Activated effector memory CD4-positive, alpha-beta T cell treated with anti-CD3 and anti-CD28 coated beads, Interleukin-2, amount 50 U/mL, for 16 hours (primary cell): ENCODE measurements at places on chromosomes 16 and 17.

- DNase-seq, result no peak
These were observed 15.6 kb upstream of the FOXF1 start for GRCh38 chr16:86494565-86495356.

GRCh38 chr17:65953316-65954147 is 238.4 kb downstream of the CEP112 start:
- peak; percentile 36 for DNase-seq

DNA sequence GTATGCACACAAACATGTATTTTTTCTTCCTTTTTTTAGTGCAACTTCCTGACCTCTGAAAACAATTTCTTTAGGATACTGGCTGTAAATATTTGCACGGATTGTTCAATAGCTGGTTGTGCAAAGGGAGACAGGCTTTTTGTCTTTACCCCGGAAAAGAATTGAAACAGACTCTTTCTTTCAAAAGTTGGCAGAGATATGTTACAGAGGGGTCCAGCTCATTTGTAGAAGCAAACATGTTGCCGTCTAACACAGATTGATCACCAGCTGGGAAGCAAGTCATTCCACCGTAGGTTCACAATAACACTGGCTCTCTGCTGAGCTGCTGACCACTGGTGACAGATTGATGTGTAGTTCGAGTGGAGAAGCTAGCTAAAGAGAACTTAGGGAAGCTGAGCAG is 130.9 kb downstream of the STX8 start:
- no peak for DNase-seq

DNA sequence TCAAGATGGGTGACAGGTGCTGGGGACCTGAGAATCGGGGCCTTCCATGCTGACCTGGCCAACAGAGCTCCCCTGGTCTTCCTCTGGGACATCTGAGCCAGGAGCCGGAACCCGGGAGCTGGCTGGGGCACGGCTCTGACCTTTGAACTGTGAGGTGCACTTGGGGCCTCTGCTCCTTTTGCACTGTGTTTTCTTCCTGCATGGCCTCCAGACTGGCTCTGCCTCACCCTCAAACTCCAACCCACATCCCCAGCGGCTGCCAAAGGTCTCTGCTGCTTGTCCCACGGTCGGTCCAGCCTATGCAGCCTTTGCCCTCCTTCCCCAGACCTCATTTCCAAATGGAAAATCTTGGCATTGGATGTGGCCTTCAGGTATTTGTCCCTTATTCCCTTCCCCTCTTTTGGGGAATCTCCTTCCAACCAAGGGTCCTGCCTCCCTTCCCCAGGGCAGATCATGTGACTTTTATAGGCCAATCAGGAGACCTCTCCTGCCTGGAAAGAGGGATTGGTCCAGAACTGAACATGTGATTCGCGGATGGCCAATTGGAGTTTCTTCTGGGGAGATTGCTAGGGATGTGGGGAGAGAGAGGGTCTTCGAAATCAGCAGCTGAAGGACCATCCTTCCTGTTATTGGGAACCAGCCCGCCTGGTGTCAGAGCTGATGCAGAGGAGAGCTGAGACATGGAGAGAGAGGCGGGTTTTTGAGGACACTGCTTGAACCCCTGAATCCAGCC is 117.9 kb downstream of the CYLD start:
- DNase-seq, result no peak

GRCh38 chr16:85519540-85520231 is 93.4 kb upstream of the GSE1 start:
- DNase-seq, result no peak

- no peak for DNase-seq
These were observed 158.6 kb upstream of the CDH5 start for GRCh38 chr16:66207883-66208265.

GRCh38 chr17:27233776-27234175 is 60.1 kb upstream of the WSB1 start:
- DNase-seq, result no peak

GRCh38 chr16:56558024-56558747 is 6.7 kb upstream of the MT4 start:
- no peak for DNase-seq

DNA sequence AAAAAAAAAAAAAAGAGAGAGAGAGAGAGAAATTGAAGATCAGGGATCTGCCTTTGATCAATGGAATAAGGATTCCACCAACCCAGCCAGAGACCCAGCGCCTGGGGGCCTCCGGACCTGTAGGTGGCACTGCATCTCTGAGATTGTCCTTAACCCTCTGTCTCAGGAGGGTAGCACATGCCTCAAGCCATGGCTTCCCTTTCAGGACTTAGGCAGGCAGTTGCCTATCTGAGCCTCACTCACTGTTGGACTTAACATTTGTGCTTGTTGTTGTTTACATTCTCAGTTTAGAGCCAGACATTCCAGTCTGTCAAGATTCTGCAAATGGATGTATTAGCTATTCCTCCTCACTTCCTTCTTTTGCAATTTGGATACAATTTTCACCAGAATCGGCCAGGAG is 5.1 kb upstream of the SCNN1B start:
- DNase-seq, result no peak

DNA sequence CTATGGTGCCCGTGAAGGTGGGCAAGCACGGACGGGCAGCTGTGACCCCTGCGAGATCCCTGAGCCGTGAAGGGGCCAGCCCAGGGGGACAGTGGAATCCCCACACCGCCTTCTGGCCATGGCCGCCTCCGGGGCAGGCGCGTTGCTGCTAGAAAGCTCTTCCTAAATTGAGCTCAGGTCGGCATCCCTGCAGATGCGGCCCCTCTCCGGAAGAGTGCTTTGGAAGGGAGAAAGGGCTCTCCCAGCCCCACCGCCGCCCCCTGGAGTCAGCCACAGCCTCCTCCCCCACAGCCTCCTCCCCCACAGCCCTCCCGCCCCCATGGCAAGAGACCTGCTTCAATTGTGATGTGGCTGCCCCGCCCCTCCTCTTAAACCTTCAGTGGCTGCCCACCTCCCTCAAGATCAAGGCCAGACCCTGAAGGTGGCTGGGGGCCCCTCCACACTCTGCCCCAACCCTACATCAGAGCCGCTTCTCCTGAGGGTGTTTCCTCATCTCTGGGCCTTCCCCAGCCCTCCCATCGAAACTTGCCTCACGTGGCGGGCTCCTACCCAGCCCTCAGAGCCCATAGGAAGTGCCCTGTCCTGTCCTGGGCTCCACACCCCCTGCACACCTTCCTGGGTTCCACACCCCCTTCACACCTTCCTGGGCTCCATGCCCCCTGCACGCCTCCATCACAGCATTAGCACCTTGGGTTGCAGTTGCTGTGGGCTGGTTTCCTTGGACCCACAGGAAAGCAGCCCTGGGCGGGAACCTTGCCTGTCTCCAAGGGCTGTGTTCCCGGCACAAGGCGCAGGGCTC is 5.5 kb upstream of the CBFA2T3 start:
- no peak for DNase-seq

DNA sequence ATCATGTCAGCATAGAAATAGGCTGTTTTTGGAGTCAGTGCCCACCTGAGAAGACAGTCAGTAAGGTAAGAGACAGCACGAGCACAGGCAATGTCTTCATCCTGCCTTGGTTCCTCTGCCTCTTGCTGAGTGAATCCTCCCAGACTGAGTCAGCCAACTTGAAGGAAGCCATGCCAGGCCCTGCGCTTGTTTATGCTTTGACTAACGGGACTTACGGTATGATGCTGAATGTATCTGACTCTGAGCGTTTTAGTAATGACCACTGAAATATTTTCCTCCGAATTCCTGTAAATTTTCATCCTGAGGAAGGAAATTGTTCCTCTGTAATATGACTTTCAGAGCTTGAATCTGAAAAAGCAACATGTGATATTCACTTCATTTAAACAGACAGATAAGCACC is 18.0 kb downstream of the C17orf67 start:
- DNase-seq, result no peak

DNA sequence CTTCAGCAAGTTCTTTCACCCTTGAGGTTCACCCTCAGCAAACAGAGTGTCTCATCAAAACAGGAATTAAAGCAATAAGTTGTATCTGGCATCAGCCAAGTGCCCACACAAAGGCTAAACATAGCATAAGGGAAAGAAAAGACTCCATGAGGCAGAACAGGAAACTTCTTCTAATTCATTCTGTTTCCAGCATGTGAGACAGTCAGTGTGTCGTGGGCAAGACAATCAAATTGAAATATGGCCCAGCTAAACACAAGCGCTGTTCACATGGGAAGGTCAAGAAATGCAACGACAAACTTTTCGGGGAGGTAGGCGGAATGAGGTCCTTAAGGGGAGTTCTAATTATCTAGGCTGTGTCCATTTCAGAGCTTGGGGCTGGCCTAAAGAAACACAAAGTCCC is 393.4 kb downstream of the HAPSTR1 start:
- no peak for DNase-seq

DNA sequence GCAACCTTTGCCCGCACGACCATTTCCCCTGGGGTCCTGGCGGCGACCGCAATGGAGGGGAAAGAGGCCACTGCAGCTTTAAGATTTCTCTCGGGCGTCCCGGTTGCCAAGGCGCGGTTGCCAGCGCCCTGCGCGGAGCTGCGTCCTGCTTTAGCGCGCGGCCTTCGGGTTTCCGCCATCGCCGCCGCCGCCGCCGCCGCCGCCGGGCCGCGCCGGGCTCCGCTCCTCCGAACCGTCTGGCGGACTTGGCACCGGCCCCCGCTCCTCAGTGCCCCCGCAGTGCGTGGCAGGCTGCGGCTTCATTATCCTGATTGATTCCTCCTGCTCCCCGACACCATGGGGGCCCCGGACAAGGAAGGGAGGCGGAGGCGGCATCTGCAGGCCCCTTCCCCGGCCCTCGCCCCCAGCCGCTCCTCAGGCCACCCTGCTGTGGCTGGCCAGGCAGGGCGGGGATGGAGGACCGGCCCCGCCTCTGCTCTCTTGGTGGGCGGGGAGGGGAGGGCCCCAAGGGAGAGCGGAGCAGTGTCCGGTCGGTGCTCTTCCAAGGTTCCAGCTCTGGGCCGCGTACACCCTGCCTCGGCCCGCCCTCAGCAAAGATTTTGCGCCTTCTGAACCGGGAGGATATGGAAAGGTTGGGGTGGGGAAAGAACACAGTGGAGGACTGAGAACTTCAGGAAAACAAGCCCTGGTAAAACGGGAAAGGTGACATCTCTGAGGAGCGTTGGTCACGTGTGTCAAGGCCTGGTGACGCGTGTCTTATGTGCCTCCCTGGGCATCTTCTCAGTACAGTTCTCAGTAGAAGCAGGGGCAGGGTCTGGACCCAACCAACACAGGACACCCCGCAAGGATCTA is 34.0 kb downstream of the NEUROD2 start:
- peak; percentile 67 for DNase-seq

DNA sequence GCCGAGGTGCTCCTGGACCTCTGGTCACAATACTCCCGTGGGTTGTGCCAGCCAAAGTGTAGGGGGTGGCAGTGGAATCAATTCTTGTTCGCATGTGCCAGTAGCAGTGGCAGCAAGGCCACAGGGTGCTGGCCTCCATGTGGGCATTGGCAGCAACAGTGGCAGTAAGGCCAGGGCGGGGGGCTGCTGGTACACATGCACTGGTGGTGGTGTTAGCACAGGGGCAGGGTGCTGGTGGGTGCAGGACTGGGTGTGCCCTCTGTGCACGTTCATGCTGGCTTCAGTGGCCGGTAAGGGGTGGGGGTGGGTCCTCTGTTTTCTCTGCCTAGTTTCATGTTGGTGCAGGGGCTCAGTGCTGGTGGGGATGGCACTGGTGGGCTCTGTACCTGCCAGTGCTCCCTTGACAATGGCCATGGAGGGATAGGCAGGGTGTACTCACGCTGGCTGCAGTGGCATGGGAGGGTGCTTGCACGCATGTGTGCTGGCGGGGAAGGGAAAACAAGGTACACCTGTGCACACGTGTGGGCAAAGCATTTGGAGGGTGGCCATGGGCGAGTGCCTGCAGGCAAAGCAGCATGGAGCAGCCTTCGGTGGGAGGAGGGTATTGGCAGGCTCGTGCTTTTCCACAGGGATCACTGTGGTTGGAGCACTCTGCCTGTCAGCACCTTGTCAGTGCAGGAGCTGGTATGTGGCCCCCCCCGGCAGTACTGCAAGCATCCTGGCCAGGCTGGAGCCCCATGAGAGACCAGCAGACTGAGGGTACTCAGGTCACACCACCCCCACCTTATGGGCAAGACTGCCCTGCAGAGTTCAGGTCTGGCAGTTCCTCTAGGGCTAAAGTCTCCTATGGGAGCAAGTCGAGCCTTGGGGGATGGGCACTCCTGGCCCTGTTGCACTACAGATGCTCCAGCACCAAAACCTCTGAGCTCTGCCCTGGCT is 35.8 kb downstream of the NF1 start:
- DNase-seq, result no peak

GRCh38 chr16:54053891-54054820 is 232.4 kb downstream of the IRX3 start:
- DNase-seq, result no peak

DNA sequence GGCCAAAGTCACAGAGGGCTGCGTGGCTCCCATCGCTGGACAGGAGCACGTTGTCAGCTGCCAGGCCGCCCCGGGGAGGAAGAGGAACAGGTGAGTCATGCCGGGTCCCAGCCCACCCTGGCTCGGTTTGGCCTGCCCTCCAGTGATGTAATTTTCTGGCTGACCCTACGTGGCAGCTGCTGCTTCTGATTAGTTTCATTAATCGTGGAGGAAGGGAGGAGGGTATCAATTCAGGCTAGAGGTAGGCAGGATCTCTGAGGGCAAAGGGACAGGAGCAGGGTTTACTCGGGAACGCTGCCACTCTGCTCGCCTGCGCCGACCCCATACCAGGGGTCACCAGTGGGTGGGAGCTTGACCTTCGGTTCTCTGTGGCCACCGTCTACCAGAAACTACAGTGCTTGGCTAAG is 11.7 kb upstream of the SPATA32 start:
- no peak for DNase-seq

GRCh38 chr17:22435231-22435974 is 743.1 kb downstream of the KCNJ18 start:
- DNase-seq, result no peak

- no peak for DNase-seq
These were observed 3.0 kb upstream of the KRT15 start for GRCh38 chr17:41521574-41522261.

DNA sequence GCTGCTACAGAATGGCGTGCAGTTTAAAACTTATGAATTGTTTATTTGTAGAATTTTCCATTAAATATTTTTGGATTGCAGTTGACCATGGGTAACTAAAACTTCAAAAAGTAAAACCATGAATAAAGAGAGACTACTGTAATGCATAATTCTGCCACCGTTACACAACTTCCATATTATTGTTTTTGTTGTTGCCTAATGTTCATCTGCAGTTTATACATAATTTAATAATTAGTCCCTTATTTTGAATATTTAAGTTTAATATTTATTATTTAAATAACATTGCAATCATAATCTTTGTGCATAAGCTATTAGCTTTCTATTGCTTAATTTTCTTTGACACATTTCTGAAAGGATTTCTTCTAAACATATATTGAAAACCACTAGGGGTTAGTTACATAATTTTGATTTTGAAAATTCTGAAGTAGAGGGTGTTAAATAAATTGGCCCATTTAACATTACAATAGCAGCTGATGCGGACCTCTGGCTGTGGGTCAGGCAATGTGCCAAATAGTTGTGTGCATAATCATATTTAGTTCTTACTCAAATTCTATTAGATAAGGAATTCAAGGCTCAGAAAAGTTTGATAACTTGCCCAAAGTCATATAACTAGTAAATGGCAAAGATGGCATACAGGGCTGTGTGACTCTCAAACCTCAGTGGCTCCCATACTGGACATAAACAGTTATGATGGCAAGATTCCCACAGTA is 31.1 kb downstream of the PPM1E start:
- DNase-seq, result no peak
